ENCODE measurements at places on chromosomes 2 and 18.

GRCh38 chr2:86800856-86801567 is 10.3 kb upstream of the CD8A start:
- DNase-seq, result no peak

- DNase-seq, result peak; percentile 87
These were observed 719.5 kb downstream of the DPP10 start for GRCh38 chr2:115161771-115162493.

GRCh38 chr18:31506024-31506742 is 8.2 kb downstream of the DSG2 start:
- DNase-seq, result no peak

DNA sequence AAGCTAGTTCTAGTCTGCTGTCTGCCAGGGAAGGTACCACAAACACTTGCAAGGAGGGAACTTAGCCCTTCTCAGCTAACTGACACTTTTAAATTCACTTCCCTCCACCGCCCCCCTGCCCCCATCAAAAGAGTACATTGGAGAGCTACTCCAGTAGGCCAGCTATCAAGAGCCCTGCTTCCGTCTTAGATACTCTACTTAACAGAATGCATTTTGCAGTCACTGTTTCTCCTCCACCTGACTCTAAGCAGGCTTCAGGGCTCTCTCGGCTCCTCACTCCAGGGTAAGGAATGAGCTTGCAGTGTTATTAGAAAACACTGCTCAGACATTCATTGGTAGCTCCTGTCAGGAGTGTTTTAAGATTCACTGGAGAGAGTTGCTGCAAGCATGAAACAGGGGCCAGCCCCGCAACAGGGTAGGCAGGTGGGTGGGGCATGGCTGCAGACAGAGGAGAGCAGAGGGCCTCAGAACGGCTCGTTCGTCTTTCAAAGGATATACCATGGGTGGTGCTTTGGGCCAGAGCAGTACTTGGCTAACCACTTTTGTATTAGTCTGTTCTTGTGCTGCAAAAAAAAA is 35.3 kb upstream of the PDCL3 start:
- DNase-seq, result no peak

GRCh38 chr2:149148194-149149006 is 109.9 kb downstream of the LYPD6B start:
- no peak for DNase-seq

GRCh38 chr18:30248056-30248455 is 794.5 kb downstream of the DSC3 start:
- DNase-seq, result no peak

DNA sequence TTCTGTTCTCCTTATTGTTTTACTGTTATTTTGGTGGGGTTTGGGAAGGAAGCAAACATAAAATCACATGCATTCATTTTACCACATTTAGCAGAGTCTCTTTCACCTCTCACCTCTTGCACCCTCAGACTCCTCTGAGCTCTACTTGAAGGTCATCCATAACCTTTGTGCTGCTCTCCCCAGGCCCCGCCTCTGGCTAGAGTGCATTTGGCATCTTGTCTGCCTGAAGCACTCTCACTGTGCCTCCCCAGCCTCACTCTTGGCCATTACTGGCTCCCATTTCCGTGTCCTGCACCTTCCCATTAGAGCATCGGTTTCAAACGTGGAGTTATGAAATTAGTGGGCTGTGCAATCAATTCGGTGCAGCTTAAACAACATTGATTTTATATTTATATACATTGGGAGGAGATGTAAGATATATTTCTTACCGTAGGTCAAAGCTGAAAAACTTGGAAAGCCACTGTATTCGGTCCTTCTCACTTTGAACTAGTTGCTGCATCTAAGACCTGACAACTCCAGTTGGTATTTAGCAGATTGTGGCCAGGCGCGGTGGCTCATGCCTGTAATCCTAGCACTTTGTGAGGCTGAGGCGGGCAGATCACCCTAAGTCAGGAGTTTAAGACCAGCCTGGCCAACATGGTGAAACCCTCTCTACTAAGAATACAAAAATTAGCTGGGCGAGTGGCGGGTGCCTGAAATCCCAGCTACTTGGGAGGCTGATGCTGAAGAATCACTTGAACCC is 6.9 kb upstream of the ZFAND2B start:
- no peak for DNase-seq

DNA sequence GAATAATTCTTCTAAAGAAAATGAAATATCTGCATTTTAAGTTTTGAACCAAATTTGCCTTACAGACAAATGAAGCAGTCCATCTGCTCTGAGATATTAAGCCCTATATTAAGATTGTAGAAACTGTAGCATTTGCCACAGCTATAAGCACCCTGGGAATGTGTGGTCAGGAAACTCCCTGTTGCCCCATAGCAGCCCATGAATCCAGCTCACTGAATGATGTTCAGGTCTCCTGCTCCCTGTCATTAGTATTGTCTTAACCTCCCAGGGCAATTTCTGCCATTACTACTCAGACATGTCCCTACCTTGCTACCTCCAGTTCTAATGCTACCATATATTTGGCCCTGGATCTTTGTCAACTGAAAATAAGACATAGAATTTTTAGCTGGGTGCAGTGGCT is 41.1 kb downstream of the CDK15 start:
- DNase-seq, result no peak

DNA sequence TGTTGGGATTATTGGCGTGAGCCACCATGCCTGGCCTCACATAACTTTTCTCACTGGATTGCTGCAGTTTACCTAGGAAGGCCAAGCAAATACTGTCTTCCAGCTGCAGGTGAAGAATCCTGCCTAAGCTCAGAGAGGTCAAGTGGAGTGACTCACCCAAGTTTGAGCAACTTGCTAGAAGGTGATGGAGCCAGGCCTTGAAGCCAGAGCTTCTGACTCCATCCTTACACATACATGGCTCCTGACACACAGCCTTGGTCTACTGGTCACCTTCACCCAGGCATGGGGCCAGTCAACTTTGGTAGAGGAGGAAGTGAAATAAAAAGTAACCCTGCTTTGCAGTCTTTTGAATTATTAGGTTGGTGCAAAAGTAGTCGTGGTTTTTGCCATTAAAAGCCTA is 93.5 kb downstream of the VWA3B start:
- no peak for DNase-seq

GRCh38 chr18:48230467-48231113 is 178.6 kb downstream of the ZBTB7C start:
- DNase-seq, result peak; percentile 79

GRCh38 chr2:218429911-218430692 is 11.2 kb downstream of the VIL1 start:
- no peak for DNase-seq

DNA sequence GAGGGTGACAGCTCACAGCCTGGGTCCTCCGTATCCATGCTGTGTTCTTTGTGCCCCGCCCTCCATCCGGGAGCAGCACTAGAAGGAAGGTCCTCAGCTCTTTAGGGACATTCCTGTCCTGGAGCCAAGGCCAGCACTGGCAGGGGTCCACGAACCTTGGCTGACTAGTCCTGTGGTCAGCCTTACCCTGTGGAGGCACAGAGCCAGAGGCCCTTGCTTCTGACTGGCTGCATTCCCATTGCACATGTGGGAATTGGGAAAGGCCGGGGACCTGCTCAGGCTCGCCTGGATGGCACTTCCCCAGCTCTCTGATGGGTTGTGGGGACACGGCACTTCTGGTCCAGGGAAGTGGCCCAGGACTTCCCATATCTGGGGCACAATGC is 24.9 kb upstream of the RHOB start:
- no peak for DNase-seq

DNA sequence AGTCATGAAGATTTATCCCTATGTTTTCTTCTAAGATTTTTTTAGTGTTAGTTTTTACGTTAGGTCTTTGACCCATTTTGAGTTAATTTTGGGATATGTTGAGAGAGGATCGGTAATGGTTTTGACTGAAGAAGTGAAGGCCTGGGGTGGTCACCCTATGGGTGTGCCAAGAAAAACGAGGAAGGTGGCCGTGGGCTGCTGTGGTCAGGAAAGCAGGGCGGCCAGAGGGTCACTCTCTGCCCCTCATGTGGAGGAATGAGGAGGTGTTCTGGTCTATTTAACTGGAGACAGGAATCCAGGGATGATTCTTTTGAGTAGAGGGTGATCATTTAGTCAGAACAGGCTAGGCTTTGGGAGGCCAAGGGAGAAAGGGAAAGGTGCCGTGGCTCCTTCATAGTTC is 50.7 kb downstream of the MYO7B start:
- DNase-seq, result no peak

GRCh38 chr2:1501991-1502390 is 88.7 kb downstream of the TPO start:
- no peak for DNase-seq

GRCh38 chr18:12839526-12840196 is 44.4 kb downstream of the PTPN2 start:
- DNase-seq, result no peak

GRCh38 chr2:46518861-46519260 is 39.5 kb downstream of the TMEM247 start:
- no peak for DNase-seq

DNA sequence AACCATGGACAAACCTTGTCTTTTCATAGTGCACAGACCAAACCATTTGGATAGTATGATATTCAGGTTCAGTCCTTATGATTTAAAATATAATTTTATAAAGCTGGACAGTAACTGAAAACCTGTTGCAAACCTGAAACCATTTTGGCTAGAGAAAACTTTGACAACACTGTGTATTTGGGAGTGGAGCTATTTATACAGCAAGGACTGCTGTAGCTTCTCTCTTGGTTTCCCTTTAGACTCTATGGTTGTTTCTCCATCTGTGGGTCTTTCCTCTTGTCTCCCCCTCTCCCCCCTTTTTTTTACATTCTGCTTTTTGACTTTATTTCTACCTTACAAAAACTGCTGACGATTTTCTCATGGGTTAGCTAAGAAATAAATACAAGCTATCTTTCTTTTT is 581.7 kb downstream of the SLC4A3 start:
- no peak for DNase-seq

GRCh38 chr18:67305466-67305865 is 211.1 kb downstream of the DSEL start:
- DNase-seq, result no peak

DNA sequence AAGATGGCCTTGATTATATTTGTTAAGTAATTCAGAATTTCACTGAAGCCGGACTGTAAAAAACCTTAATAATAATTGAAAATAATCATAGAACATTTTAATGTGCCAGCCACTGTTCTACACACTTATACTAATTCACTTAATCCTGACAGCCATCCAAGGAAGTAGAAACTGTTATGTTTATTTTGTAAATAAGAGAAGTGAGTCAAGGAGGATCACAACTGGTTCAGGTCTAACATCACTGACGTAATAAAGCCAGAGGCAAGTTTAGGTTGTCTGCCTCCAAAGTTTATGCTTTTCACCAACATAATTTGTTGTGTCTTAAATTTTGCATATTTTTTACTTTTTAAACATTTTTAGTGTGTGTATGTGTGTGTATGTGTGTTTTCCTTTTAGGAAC is 436.1 kb downstream of the LRRTM4 start:
- no peak for DNase-seq

DNA sequence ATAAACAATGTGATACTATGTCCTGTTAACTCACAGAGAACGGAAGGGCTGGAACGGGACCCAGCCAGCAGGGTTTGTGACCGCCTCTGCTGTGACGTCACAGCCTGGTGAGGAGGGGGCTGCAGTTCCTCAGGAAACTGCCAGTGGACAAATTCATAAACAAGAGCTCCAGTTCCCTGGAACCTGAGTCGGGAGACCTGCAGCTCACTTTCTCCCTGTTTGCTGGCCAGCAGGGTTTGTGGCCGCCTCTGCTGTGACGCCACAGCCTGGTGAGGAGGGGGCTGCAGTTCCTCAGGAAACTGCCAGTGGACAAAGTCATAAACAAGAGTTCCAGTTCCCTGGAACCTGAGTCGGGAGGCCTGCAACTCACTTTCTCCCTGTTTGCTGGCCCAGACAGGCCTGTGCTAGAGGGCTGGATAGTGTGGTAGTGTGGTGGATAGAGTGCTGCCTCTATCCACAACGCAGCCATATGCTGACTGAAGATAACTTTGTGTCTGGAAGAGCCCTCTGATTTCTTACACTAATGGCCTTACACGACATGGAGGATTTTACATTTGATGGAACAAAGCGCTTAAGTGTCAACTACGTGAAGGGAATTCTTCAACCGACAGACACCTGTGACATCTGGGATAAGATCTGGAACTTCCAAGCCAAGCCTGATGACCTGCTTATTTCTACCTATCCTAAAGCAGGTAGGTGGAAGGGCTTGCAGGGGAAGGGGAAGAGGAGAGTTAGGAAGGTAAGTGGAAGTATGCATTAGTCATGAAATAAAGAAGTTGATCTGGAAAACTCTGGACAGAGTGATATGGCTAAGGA is at the start of gene SULT1C4:
TSS of gene SULT1C4 (plus strand) at position 140 of the 816 bp plus-strand sequence. CDS start at position 524, 384 bp downstream.
- peak; percentile 91 for DNase-seq

- DNase-seq, result no peak
These were observed 39.8 kb upstream of the SNED1 start for GRCh38 chr2:240958366-240959213.

GRCh38 chr2:85250045-85250444 is 77.7 kb downstream of the TGOLN2 start:
- DNase-seq, result no peak

DNA sequence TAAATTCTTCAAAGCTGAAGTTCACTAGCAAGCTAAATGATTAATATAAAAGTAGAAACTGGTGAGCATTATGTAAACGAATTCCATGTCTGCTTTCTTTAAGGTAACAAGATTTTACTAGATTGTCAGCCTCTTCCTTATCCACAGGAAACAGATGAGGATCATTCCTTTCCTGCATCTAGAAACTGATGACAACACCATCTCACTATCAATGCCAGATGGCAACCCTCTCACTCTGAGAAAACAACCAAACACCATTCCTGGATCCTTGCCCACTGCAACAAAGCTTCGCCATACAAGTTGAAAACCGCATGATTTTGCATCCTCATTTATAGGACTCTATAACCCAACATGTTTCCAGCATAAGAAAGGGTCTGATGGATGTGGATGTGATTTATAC is 122.9 kb downstream of the ZNF521 start:
- DNase-seq, result no peak

DNA sequence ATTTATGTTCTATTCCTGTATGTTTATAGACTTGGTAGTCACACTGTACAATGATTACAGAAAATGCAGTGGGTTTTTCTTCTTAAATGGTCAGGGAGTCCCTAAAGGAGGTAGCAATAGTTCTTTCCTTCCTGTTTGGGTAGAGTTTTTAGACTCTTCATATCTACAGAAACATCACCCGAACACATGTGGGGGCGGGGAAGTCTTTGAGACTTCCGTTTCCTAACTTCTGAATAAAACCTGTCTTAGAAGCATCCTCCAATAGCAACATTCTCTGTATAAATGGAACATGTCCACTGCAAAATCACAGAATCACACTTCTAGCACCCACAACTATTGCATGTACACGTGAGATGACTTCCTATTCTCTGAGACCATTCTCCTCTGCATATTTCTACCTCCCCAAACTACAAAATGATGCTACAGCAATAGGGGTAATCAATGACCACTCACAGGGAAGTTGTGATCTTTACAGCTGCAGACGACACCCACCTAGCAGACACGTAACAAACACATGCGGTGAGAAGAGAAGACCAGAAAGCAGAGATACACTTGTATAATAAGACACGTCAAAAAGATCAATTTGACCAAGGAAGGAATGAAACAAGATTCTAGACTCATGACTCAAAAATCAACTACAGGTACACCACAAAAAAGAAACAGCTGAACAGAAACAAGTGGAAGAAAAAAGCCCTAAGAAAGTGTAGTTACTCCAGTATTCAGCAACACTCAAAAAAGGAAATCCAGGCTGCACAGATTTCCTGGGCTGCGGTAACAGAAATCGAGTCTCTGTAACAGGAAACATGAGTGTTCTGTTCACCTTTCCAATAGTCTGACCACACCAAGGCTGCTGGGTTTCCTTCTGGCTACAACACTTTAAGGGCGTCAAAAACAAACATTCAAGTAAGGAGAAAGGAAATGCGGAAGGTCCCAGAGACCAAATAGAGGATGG is 120.4 kb downstream of the ZNF516 start:
- DNase-seq, result no peak

- peak; percentile 50 for DNase-seq
These were observed 24.1 kb upstream of the KANSL1L start for GRCh38 chr2:210195101-210195852.
